Chondrocyte (in vitro differentiated cells): ENCODE measurements at places on chromosomes 13 and 19. TPM values are rescaled to one million over a fixed set of nuclear protein-coding genes. Genes with fewer than 3 reads are reported as not detected.

GRCh38 chr13:112750570-112750969, 60.7 kb downstream of the ATP11A start:
- DNase-seq, result no peak

GRCh38 chr13:111650626-111651025, 330.2 kb downstream of the TEX29 start:
- DNase-seq, result no peak

DNA sequence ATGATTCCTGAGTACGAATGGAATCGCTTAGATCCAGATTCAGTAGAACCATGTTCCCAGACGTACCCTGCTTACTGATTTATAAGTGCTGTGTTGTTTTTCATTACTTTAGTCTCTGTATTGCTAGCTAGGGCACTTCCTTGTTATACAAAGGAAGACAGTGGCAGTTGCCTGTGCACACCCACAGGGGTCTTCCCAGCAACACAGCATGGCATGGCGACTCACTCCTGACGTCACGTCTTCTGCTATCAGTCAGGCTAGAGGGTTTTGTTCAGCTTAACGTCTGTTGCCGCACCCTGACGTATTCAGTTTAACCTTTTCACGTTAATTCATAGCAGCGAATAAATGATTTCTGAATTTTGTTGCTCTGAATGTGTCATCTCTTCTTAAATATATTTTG, 295.1 kb downstream of the MYO16 start:
- no peak for DNase-seq

DNA sequence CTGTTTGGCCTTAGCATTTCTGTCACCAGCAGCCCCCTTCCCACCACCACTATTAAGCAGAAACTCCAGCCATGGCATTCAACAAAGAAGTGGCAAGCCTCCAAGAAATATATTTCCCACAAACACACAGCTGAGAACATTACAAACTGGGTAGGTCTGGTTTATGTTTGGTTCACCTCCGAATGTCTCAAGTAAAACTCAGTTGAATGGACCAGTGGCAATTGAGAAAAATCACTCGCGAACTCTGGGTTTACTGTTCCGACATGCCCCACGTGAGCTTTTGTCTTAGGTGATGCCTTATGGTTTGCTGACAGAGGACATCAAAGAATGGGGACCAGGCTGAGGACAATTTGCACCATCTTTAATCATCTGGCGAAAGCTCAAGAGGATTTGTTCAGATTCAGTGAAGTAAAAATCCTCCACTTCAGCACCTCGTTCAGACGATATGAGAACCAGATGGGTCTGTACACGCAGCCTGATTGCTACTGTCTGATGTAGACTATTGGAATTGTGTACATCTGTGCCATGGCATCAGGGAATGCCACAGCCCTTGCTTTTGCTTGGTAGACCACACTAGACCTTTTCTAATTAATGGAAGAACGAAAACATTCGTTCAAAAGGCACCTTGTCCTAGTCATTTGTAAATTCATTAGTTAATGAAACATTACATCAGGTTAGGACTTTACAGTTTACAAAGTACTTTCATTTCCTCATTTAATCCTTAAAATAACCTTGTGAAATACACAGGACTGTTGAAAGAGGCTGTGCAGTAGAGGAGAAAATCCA, 59.4 kb downstream of the SLC10A2 start:
- DNase-seq, result no peak

DNA sequence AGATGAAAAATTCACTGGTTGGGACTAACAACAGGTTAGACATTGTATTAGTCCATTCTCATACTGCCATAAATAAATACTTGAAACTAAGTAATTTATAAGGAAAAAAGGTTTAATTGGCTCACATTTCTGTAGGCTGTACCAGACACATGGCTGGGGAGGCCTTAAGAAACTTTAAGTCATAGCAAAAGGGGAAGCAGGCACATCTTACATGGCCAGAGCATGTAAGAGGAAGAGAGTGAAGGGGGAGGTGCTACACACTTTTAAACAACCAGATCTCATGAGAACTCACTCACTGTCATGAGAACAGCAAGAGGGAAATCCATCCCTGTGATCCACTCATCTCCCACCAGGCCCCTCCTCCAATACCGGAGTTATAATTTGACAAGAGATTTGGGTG, 125.9 kb downstream of the SUCLA2 start:
- no peak for DNase-seq

EEF2 gene
- total RNA-seq, result 2,036 to 2,432 TPM (median 2,370 TPM) in 3 replicates

BCL3 gene
- total RNA-seq, result 9.2 to 14.9 TPM (median 11.8 TPM) in 3 replicates
